RKO (cell line): ENCODE measurements at places on chromosomes 12 and 14.
A peak's percentile ranks its signal among the peaks of the same experiment; 100 is the strongest.

GRCh38 chr14:23181946-23182345 is 1.5 kb downstream of the SLC7A8 start:
- DNase-seq: no peak

GRCh38 chr14:31371646-31372045 is 48.7 kb downstream of the HEATR5A start:
- no peak for DNase-seq

DNA sequence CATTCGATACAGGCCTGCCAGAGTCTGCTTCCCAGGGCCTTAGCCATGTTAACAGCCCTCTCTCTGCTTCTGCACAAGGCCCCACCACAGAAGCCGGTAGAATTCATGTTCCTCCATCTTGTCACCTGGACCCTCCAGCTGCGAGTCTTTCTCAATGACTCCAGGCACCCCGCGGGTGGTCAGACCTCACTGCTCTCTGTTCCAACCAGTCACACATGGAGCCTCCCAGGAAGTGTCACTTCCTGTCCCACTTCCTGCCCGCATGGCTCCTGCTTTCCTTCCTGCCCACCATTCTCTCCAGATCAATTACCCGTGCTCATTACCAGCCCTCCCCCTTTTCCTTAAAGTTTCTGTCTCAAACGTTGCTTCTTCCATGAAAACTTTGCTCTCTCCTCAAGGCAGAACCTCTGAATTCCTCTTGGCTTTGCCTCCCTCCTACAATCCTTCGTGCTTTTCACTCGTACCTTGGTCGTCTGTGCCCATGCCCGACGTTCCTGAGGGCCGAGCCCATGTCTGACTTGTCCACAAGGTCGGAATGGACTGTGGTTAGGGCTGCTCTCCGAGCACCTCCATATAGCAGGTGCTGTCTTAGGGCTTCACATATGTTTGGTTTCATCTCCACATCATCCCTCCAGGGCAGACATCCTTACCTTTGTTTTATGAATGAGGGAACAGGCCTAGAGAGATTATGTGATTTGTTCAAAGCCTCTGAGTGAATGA is 172.1 kb downstream of the TSPAN9 start:
- no peak for DNase-seq

DNA sequence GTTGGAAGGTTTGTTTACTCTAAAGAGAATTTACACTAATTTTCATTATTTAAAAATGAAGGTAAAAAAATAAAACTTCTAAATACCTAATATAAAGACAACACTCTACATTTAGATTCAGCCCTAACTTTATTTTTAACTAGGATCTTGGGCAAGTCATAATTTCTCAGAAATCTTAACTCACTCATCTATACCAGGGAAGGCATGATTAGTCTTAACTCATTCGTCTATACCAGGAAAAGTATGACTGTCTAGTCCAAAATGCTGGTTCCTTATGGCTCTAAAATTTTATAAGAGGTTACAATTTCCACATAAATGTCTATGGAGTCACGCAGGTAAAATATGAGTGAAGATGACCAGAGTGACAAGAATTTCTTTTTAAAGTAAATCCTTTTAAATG is 52.7 kb upstream of the POC1B start:
- DNase-seq: no peak

GRCh38 chr12:62604871-62605270 is 138.2 kb downstream of the MON2 start:
- DNase-seq: peak; percentile 61

- no peak for DNase-seq
Measured at GRCh38 chr12:152440-152839, 61.5 kb downstream of the SLC6A12 start.

GRCh38 chr12:45914090-45914489 is 76.3 kb downstream of the SCAF11 start:
- peak; percentile 86 for DNase-seq

GRCh38 chr14:103161054-103161397 is 37.8 kb downstream of the TNFAIP2 start:
- DNase-seq: no peak

GRCh38 chr14:68896132-68896531 is 83.0 kb downstream of the ACTN1 start:
- DNase-seq: no peak

DNA sequence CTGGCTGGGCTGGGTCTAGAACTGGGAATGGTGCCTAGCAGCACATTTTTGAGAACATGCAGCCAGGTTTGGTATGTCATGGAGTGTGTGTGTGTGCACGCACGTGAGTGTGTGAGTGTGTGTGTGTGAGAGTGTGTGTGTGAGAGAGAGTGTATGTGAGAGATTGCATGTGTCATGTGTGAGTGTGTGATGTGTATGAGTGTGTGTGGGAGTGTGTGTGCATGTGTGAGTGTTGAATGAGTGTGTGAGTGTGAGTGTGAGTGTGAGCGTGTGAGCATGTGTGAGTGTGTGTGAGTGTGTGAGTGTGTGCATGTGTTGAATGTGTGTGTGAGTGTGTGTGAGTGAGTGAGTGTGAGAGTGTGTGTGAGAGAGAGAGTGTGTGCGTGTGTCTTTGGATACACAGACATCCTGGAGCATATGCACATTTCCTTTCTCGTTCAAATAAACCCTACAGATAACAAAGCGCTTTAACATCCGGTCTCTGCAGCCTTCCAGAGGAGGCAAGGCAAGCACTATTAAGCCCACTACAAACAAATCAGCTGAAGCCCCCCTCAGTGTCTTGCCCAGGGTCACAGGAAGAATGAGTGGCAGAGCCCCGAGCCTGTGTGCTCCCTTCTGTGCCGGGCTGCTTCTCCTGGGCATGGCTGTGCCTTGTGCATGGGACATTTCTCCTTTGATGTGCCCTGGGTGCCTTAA is 108.7 kb upstream of the ETV6 start:
- DNase-seq: no peak

DNA sequence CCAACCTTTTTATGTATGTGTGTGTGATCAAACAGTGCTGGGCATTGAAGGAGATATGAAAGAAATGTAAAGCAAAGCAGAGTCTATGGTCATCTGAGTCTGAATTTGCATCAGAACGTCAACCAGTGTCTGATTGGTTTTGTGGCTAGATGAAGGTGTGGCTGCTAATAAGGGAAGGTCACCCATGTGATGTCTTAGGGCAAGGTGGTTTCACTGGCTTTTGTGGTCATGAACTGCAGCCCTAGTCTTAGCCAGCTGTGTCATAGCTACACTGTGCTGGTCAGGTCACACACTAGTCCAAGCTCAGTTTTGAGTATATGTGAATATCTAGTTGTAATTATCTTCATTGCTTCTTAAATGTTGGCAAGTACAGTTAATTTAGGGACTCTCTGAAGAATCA is 105.8 kb downstream of the TGFB3 start:
- no peak for DNase-seq

DNA sequence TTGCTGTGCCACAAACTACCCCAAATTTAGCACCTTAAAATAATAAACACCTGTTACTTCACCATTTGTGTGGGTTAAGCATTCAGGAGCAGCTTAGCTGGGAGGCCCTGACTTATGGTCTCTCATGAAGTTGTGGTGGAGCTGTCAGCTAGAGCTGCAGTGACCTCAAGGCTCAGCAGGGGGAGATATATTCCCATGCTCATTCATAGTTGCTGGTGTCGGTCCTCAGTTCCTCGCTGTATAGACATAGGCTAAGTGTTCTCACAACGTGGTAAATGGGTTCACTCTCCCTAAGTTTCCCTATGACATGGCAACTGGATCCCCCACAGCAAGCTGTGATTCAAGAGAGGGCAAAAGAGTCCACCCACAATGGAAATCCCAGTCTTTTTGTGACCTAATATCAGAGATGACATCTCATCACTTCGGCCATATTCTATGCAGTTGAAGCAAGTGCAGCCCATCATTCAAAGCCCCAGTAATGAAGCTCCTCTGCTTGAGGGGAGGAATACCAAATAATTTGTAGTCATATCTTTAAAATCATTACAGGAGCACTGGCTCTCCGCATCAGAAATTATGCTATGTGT is 41.1 kb downstream of the PRB3 start:
- DNase-seq: peak; percentile 70

- peak; percentile 57 for DNase-seq
Measured at GRCh38 chr12:75289753-75290152, 40.4 kb downstream of the CAPS2 start.

DNA sequence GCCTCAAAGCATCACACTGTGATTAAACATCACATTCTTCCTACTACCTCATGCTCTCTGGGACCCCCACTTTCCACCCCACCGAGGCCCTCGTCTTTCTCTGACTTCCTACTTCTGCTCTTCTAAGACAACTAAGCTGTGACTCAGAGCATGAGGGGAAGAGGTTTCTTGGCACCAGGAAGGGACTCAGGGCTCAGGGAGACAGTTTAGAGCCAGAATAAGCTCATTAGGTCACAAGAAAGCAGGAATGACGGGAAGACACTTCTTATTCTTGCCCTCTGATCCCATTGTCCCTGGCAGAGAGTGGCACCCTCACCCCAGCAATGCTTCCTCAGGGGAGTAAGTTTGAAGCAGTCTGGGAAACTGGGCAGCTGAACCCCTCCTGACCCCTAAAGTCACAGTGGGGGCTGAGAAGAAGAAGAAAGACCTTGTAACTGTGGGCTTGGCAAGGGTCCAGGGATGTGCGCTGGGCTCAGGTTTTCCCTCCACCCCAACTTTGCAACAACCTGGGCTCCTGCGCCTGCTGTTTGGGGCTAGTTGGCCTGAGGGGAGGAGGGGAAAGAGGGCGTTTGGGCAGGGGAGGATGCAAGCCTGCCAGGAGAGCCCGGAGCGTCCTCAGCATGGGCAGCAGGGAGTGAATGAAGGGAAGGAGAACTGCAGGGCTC is 64.6 kb upstream of the ACTN1 start:
- DNase-seq: peak; percentile 25

GRCh38 chr12:95700316-95700785 is 90.2 kb downstream of the NTN4 start:
- DNase-seq: no peak

DNA sequence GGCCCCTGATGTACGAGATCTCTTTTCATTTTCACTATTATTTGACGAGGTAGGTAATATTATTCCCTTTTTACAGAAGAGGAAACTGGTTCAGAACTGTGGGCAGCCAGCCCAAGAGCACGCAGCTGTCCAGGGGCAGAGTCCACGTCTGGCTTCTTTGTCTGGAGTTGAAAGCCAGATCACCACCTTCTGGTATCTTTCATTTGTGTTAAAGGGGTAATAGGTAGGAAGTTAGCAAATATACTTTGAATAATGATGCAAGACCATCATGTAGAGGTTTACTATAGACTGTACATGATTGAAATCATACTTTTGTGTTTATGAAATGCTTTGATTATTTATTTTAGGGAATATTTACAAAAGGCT is 144.1 kb upstream of the AMIGO2 start:
- DNase-seq: no peak

GRCh38 chr12:22627371-22627770 is 2.4 kb downstream of the ETNK1 start:
- peak; percentile 56 for DNase-seq

GRCh38 chr12:56810918-56811317 is 47.8 kb downstream of the HSD17B6 start:
- no peak for DNase-seq

GRCh38 chr14:24339284-24340151 is at the start of gene RIPK3:
Gene RIPK3 (minus strand): TSS chr14:24339991. CDS start chr14:24339826, 165 bp downstream.
- no peak for DNase-seq

DNA sequence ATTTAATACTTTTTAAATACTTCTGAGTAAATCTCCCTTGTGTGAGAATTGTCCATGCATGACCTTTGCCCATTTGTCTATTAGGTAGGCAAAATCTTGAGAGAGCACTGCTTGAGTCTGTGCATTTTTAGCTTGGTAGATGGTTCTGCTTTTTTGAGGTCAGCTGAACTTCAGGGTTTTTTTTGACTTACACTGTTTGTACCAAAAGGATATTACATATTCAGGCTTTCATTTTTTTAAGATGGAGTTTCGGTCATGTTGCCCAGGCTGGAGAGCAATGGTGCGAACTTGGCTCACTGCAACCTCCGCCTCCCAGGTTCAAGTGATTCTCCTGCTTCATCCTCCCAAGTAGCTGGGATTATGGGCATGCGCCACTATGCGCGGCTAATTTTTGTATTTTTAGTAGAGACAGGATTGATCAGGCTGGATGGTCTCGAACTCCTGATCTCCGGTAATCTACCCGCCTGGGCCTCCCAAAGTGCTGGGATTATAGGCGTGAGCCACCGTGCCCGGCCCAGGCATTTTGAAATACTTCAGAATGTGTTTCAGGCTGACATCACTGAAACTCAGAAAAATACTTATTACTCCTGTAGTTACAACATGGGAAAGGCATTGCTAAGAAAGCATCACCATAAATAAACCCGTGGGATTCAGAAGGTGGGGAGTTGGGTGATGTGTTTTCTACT is 11.1 kb downstream of the RASSF3 start:
- DNase-seq: no peak

- no peak for DNase-seq
Measured at GRCh38 chr12:46590991-46591703, 218.6 kb upstream of the SLC38A2 start.

DNA sequence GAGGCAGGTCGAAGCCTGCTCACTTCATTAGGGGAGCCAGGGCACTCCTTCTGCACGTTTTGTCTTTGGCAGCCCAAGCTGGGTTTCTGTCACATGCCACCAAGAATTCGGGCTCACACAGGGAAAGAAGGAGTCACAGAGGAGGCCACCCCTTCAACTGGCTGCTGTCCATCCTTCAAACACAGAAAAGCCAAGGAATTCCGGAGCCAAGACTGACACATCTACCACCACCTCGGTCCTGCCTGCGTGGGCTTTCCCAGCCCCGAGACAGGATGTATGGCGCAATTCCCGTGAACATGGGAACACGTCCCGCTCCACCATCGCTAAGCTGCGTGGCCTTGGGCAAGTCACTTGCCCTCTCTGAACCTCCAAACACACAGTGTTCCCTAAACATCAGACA is 70.4 kb downstream of the NCOR2 start:
- no peak for DNase-seq

DNA sequence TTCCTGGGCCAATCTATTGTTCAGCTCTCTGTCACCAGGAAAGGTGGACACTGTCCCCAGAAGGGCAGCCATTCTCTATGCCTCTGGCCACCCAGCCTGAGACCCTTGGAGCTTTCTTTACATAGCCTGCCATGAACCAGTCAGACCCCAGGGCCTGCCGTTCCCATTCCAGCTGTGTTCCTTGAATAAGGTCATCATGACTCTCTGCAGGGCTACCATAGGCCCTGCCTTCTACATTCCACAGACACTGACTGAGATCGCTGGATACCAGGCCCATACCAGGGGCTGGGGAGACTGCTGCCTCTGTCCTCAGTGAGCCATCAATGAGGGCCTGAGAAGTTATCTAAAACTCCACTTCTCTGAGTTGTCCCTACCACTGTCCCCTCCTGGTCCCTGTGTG is 75.5 kb downstream of the SYNE3 start:
- no peak for DNase-seq

GRCh38 chr14:36773558-36773957 is 111.9 kb downstream of the PAX9 start:
- peak; percentile 31 for DNase-seq

DNA sequence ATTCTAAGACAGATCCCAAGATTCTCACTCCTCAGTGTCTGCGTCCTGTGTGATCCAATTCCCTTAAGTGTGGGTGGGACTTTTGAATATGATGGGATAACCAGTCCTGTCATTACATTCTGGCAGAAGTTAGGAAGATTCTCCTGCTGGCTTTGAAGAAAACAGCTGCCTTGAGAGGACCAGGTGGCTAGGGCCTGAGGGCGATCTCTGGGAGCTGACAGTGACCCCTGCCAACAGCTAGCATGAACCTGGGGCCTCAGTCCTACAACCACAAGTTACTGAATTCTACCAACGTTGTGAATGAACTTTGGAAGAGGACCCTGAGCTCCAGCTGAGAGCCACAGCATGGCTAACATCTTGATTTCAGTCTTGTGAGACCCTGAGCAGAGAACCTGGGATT is 44.3 kb upstream of the HMGA2 start:
- no peak for DNase-seq
